Kidney glomerular epithelial cell (primary cell): ENCODE measurements at places on chromosomes 7 and 10.
A peak's percentile ranks its signal among the peaks of the same experiment; 100 is the strongest.

DNA sequence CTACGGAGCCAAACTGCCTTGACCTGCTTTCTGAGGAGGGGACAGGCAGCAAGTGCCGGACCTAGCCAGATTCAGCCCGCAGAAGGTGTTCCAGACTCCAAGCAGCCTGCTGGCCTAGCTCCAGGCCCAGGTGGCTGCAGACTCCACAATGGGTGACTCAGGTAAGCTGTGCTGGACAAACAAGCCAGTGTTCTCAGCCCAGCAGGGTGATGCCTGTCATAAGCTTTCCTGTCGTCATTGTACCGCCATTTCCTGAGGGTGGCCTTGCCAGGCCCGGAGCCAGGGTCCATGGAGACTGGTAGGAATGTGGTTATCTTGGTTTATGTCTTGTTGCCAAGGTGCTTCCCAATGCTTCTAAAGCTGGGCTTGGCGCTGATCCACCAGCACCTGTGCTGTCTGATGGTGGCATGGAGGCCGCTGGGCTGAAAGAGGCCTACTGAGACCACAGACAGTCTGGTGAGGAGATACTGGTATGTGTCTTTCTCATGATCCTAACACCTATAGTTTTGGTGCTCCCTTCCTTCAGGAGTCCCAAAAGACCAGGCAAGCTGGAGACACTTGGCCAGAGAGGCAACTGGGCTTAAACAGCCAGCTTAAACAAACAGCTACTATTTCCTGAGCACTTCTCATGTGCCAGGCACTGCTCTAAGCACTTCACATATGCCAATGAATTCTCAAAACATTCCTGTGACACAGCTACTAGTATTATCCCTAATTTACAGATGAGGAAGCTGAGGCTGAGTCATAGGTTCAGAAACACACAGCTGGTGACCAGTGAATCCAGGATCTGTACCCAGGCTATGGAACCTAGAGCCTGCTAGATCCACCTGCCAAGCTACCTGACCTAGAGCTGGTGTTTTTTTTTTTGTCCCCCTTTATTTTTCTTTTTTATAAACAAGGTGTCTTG, 42.0 kb downstream of the ZC3HC1 start:
- peak; percentile 33 for DNase-seq

DNA sequence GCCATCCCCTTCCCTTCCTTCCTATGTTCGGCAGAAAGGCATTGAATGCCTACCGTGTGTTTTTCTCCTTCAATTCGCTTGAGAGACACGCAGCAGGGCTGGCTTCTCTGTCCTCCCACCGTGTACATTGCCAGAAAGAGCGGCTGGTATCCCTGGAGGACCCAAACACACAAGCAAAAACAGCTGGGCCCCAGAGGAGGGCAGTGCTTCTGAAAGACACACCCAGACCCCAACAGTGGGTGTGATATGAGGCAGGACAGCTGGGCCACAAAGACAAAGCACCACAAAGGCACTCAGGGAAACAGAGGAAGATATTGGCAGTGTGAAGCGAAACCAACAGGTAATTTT, 133.1 kb upstream of the SH2B2 start:
- no peak for DNase-seq

- DNase-seq, result no peak
Observed at GRCh38 chr10:99748823-99749451, 16.9 kb downstream of the CUTC start.

- peak; percentile 48 for DNase-seq
Observed at GRCh38 chr7:107463139-107464078, 6.4 kb upstream of the GPR22 start.

DNA sequence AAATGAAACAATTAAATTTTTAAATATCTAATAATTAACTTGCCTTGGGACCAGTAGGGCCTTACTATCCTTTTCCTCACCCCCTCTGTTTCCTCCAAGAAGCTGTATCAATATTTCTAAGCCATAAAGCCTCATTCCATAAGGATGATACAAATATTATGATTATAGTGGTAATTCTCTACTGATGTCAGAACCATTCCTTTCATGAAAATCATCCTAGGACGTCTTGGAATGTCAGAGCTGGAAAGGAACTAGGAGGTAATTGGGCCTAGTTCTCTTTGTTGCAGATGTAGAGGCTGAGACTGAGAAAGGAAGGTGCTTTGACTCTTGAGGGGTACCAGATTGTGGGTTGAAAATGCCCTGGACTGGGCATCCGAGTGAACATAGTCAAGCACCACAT, 766.7 kb upstream of the GHITM start:
- DNase-seq, result no peak

DNA sequence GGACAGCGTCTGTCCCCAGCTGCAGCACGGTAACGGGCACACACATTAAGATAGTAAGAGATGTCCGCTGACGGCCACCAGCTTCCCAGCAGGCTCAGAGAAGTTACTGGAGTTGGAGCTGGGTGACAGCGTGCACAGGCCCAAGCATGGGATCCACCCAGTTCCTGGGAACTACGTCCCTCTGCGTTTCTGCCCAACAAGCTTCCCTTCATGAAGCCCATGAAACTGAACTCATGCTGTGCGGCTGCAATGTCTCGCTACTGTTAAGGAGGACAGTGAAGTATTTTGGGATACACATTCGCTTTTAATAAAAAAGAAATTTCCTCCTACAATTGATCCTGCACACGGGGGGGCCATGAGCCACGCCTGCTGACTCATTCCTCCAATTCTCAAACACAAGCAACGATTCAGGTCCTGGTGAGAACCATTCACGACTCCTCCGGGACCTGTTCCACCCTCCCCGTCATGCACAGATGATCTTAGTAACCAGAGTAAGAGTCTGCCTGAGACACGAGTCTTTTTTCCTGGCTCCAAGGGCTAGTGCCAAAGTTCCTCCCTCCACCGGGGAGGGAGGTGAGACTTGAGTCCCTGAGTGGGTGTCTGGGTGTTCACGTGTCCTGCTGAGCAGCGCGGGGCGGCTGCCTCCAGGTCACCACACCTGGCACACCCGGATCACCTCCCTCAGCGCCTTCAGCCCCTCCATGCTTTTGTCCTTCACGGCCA, 2.6 kb downstream of the PSMG3 start:
- peak; percentile 73 for DNase-seq

GRCh38 chr10:21261842-21262294, 263.6 kb downstream of the SKIDA1 start:
- no peak for DNase-seq

GRCh38 chr10:98646998-98647917, 200.5 kb upstream of the HPS1 start:
- DNase-seq, result no peak

- DNase-seq, result no peak
Observed at GRCh38 chr10:69209787-69210484, 10.2 kb upstream of the HKDC1 start.
